Brain (organoid and tissue), 16 donors: ENCODE measurements at places on chromosomes 3 and 15.

- no peak for DNase-seq
Observed at GRCh38 chr15:23572844-23573243, 7.4 kb downstream of the MKRN3 start.

DNA sequence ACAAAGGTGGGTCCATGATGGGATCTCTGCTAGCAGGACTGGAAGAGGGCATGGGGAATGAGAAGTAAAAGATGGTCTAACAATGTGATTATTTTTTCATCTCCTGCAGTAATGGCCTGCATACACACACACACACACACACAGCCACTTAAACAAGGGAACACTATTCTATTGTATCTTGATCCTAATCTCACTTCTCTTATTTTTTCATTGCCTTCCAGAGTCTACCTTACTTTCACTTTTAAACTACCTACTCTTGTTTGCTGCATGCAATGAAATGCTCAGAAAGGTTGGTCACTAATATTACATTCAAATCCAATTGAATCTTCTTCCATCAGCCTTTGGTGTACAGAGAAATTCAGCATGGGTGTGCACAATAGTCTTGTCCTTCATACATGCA, 853.8 kb downstream of the IGSF11 start:
- DNase-seq: no peak

- no peak for DNase-seq
Observed at GRCh38 chr3:5009506-5010109, 30.4 kb downstream of the BHLHE40 start.

GRCh38 chr3:130851277-130851676, 42.6 kb upstream of the ATP2C1 start:
- no peak for DNase-seq

- DNase-seq: no peak
Observed at GRCh38 chr3:37742121-37742520, 119.6 kb upstream of the CTDSPL start.

DNA sequence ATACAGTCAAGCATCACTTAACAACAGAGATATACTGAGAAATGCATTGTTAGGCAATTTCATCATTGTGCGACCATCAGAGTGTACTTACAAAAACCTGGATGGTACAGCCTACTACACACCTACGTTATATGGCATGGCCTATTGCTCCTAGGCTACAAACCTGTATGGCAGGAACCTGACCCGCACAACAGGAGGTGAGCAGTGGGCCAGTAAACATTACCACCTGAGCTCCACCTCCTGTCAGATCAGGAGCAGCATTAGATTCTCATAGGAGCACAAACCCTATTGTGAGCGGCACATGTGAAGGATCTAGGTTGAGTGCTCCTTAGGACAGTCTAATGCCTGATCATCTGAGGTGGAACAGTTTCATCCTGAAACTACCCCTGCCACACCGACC, 89.7 kb downstream of the SCAPER start:
- no peak for DNase-seq

GRCh38 chr15:91737151-91737818, 116.2 kb upstream of the SLCO3A1 start:
- DNase-seq: peak; percentile 39

DNA sequence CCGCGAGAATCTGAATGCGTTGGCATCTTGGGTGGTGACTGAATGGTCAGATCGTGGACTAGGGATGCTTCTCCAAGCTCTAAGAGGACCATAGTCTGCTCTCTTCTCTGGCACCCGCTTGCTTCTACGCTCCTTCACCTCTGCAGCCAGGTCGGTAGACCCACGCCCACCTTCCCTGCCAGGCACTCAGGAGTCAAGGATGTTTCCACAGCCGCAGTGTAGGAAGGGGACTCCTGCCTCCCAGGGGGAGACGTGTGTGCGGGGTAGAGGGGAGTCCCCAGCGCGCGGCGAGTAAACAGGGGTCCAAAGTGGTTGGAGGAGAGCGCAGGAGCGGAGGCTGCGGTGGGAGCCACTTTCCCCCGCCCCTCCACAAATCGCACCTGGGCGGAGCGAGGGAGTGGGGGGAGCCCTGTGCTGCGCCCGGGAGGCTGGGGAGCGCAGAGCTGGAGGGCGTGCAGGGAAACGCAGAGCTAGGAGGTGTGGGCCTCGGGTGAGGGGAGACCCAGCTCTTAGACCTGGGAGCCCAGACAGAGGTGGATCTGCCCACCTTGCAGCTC, 1.7 kb downstream of the LRRC3B start:
- DNase-seq: peak; percentile 83

- DNase-seq: no peak
Observed at GRCh38 chr15:99614749-99615288, 49.0 kb downstream of the MEF2A start.
